ENCODE measurements at places on chromosomes 4 and X.
A peak's percentile ranks its signal among the peaks of the same experiment; 100 is the strongest.

DNA sequence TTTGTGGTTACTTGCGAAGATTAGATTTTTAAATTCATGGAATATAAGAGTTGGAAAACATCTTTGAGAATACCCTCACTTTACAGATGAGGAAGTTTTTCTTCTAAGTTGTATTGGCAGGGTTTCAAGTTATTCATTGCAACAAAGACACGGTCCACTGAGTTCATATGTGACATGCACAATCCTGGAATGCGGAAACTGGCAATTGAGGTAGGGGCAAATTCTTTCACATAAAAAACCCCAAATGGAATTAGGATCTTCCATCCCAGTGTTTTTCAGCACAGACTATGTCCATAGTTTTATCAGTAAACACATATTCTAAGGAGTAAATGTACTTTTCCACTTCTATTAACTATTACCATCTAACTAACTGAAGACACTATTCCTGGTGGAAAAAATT is 81.8 kb upstream of the NAP1L5 start:
- DNase-seq, result no peak

DNA sequence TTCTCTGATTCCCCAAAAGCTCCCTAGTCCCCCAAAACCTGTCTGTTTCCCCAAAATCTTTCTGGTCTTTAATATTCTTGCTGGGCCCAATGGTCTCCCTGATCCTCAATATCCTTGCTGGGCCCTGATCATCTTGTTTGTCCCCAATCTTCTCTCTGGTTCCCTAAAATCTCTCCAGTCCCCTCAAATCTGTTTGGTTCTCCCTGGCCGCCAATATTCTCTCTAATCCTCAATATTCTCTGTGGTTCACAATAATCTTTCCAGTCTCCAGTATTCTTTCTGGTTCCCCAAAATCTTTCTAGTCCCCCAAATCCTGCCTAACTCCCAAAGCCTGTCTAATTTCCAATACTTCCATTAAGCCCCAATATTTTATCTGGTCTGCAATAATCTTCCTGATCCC is 18.5 kb downstream of the P2RY8 start:
- no peak for DNase-seq

- DNase-seq, result peak; percentile 25
Observed at GRCh38 chr4:152937336-152938236, 1.5 kb downstream of the FHDC1 start.

DNA sequence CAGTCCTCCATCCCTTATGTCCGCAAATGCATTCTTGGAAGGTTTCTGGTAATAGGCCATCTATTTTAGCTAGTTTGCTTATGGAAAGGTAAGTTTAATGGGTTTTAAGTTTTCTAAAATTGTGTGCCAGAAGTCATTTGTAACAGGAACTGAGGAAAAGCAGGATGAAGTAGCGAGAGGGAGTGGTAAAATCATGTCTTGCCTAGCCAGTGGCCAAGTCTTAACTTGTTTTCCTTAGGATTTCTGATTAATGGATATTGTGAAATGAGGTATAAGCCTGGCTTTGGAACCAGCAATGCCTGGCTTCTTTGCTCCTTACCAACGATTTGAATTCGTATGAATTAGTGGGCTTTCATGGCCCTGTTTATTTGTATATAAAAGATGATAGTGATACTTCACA is 7.3 kb downstream of the SEC24B start:
- DNase-seq, result no peak

- no peak for DNase-seq
Observed at GRCh38 chrX:129629837-129630236, 24.9 kb downstream of the APLN start.

DNA sequence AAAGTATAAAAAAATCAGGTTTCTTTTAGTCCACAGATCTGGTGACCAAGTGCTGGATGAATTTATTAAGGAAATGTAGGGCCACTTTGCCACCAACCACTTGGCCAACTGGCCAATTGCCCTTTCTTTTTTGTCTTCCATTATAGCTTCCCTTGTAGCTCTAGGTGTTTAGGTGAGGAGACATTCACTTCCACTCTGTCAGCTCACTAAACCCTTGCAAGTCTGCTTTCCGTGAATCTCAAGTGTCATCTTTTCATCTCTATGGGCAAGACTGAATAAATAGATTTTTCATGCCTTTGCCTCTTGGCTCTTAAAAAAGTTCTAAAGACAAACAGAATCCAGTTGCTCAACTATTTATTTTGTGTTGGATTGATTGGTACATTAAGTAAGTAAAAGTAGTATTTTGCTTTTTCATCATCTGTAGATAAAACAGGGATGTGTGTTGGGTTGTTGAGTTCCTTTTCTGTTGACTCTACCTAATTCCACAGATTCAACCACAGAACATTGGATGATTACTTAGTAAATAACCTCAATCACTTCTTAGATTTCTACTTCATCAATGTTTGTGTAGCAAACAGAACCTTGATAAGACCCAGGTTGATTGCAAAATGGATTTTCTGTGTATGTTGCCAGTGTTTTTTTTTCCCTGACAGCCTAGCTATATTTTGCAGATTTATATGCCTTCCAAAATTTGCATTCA is 68.1 kb upstream of the GRXCR1 start:
- DNase-seq, result no peak

- no peak for DNase-seq
Observed at GRCh38 chr4:39617534-39617933, 21.1 kb downstream of the SMIM14 start.

DNA sequence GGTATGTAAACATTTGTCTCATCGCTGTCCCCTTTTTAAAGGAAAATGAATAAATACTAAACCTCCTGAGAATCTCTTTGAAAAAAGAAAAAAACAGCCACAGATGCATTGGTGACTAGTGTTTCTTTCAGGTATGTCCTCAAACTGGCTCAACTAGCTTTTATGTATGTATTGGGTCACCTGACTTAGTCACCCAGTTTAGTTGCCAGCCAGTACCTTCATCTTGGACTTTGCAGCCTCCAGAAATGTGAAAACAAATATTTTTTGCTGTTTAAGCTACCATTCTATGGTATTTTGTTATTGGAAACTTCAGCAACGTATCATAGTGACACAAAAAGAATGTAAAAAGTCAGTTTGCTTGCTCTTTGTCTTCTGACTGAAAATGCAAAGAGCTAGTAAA is 1263.5 kb downstream of the FAM133A start:
- no peak for DNase-seq

GRCh38 chr4:151678048-151678872 is 82.5 kb downstream of the GATB start:
- DNase-seq, result no peak

GRCh38 chr4:10140866-10141759 is 24.5 kb upstream of the WDR1 start:
- no peak for DNase-seq

DNA sequence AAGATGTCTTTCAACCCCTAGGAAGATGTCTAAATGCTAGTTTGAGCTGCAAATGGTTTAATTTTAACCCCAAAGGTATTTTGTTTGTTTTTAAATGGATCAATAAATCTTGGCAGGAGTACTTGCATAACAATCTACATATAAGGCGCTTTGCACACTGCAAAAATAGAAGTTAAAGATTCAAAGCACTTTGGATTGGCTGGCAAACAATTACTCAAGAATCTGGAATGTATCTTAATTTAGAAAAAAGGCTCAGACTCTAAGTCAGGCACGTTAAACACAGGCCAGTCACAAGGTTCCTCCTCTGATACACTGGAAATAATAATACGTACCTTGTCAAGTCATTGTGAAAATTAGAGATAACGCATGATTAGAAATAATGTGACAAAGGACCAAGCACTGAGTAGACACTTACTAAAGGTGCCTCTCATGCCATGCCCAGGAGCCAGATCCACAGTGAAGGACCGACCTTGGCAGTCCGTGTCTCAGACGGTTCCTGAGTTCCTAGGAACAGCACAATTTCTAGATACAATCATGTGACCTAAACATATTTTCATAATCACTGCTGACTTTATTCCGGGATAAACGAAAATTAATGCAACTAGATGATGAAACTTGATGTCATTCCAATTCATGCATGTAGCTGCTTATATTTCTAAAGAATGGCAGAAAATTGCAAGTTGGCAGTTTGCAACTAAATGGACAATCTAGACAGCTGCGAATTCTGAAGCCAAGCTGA is 49.6 kb downstream of the PROM1 start:
- no peak for DNase-seq

DNA sequence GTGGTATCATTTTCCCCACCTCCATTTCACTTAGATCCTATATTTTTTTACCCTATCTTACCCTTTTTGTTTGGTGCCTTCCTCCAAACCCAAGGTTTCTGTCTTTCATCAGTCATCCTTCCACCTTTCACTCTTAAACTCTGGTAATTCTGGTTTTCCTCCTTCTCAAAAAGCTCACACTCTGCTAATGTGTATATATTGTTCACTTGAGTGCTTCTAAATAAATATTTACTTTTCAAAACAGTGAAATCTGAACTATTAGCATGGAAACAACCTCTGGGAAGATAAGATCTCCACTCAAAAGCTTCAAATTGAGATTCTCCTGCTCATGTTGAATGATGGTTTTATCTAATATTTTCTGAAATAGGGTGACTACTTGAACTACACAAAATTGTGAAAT is 21.5 kb downstream of the XIAP start:
- DNase-seq, result no peak

- DNase-seq, result no peak
Observed at GRCh38 chr4:54568184-54568583, 89.6 kb upstream of the KIT start.

All from germinal center (tissue), 1 donor.